ENCODE measurements at places on chromosomes 3 and 15.
A peak's percentile ranks its signal among the peaks of the same experiment; 100 is the strongest.

GRCh38 chr3:58183221-58183620 lies 27.6 kb downstream of the DNASE1L3 start:
- DNase-seq, result no peak

DNA sequence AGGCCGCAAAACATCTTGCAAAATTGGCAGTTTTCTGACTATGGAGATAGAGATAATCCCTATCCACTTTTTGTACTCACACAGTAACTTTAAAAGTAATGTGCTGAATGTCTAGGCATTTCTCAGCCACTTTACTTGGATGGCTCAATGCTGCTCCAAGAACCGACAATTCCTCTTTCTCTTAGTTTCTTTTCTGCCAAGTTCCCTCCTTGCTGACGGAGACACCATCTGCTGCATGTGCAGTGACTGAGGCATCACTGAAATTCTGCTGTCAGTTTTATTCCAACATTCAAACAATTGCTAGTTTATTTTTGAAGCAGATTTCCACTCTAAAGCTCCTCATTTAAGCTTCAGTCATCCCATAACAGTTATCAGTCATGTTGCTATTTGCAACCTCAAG lies 116.0 kb upstream of the RBMS3 start:
- no peak for DNase-seq

DNA sequence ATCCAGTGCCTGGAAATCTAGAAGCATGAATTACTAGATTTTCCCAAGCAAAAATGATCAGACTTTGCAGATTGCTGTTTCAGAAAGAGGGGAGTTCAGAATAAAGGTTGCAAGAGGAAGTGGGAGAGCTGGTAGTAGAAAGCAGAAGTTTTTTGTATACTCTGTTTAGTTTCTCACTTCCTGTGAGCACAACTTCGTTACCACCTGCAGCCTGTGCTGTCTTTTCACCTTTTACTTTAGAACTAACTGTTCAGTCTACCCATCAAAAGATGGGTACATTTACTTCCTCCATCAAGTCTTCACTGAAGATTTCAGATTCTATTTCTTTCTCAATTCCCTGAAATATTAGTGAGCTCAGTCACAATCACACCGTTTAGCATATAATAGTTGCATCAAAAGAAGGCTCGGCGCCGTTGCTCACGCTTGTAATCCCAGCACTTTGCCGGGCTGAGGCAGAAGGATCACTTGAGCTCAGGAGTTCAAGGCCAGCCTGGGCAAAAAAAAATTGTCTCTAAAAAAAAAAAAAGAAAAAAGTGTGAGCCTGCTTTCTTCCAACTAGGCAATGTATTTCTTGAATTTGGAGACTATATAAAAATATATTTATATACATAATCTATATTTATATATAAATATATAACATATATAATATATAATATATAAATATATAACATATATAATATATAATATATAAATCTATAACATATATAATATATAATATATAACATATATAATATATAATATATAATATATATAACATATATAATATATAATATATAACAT lies 1.8 kb upstream of the CEP97 start:
- no peak for DNase-seq

DNA sequence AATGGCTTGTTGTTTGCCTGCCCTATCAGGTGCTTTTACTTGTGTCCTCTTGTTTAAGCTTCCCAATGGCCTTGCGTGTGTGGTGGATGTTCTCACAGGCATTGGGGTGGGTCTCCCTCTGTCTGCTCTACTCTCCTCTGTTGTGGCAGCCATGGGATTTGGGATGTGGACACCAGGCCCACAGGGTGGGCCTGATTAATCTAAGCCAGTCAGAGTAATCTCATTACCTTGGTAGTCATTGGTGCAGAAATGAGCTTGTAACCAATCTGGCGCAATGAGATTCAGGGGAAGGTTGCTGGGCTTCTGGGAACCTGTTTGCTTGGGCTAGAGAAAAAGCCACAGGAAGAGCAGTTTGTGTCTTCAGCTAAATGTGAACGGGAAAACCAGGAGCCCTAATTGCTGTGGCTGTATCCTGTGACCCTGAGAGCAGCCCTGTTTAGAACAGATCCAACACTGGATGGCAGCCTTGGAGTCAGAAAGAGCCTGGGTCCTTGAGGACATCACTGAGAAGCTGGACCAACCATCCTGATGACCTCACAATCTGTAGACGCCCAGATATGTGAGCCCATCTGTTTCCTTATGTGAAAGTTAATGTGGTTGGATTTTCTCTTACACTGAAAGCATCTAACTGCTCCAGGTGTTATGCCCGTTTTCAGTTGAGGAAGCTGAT lies 157.3 kb upstream of the UBE2E1 start:
- no peak for DNase-seq

DNA sequence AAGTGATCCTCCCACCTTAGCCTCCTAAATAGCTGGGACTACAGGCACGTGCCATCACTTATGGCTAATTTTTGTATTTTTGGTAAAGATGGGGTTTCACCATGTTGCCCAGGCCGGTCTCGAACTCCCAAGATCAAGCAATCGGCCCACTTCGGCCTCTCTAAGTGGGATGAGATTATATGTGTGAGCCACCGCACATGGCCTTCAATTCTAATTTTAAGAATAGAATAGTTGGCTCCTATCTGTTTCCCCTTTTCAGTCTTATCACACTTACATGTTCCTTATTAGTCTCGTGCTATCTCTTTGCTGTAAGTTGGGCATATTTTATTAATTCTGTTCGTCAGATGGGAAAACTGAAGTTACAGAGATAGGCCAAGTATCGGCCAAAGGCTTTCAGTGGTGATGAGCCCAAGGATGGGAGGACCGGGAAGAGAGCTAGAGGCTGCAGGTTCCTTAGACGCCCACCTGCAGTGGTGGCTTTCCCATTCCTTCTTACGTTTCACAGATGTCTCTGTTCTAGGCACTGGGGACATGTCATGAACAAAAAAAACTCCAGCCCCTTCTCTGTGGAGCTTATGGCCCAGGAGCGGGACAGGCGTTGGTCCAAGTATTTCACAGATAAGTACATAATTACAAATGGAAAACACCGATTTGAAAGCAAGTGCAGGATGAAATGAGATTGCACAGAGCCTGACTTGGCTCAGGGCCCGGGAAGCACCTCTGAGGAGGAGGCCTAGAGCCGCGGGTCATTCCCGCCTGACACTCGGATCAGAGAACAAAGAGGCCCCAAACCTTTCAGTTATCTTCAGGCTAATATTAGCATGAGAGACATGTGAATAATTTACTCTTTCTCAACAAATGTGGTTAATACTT lies 91.1 kb upstream of the KLF13 start:
- DNase-seq, result no peak

DNA sequence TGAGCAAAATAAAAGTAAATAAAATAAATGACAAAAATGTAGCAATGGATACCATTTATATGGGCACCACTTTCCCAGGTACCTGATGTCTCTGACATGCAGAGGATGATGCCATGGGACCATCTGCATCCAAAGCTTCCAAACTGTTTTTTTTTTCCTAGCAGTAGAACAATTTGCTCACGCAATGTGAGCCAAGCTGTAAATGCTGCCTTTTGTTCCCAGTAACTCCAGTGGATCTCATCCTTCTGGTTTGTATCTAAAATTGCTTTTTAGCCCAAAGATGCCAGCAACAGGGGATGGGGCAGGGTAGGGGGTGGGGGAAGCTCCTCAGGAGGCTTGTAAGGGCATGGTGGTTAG lies 32.7 kb downstream of the SLC12A8 start:
- no peak for DNase-seq

GRCh38 chr3:44414517-44415090 lies 62.9 kb downstream of the ZNF445 start:
- DNase-seq, result no peak

DNA sequence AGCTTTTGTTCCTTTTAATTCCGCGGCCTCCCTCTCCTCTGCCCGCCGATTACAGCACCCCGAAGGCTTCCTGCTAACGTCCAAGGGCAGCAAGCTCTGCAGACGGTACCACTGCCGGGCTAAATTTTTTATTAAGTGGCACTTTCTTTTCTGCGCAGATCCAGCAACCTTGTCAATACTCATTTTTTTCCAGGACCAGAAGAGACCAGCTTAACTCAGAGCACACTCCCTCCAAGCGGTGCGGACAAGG lies 542 bp upstream of the MEIS2 start:
- DNase-seq, result no peak

- DNase-seq, result no peak
Measured at GRCh38 chr3:37174532-37175126, at the start of gene LRRFIP2. Gene LRRFIP2, minus strand, starts transcription at chr3:37174582. Its CDS starts 25,599 bp downstream, at chr3:37148983.

DNA sequence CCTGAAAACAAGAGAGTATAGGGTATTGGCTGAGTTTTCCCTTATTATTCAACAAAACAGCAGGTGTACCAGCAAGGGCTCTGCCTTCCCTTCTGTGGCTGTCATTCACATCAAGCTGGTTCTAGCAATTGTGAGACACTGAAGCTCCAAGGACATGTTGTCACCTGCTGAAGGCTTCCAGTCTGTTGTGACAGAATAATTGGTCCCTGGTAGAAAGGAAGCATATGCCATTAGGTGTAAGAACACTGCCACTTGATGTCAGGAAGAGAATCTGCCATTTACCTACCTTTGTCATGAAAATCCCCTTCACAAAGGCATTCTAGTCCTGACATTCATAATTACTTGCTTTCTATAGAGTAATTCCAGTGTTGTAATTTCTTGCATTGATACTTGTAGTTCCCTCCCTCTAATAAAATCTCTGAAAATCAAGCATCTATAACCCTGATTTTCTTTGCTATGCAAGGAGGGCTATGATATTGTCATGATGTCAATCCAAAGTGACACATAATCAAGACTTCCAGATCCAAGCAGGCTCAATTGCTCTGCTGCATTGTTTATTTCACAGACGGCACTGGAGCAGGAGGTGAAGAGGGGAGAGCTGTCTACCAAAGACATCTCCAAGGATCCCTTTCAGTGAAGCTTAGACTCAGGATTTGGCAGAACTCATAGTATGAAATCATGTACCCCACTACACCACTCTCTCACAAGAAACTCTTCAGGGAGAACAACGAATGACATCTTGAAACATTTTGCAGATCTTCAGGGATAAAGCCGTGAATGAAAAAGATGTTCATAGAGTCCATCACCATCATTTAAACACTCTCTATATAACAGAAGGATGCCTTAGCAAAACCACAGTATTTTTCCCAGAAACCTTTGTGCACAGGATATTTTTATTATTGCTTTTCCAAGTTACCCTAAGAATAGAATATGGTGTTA lies 425.3 kb downstream of the RBMS3 start:
- DNase-seq, result no peak

DNA sequence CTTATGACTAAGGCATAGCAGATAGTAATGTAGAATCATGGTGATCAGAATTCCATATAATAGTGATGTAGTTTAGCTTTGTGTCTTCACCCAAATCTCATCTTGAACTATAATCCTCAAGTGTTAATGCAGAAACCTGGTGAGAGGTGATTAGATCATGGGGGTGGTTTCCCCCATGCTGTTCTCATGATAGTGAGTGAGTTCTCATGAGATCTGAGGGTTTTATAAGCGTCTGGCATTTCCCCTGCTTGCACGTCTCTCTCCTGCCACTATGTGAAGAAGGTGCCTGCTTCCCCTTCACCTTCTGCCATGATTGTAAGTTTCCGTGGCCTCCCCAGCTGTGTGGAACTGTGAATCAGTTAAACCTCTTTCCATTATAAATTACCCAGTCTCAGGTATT lies 138.7 kb upstream of the CBLB start:
- DNase-seq, result peak; percentile 31

DNA sequence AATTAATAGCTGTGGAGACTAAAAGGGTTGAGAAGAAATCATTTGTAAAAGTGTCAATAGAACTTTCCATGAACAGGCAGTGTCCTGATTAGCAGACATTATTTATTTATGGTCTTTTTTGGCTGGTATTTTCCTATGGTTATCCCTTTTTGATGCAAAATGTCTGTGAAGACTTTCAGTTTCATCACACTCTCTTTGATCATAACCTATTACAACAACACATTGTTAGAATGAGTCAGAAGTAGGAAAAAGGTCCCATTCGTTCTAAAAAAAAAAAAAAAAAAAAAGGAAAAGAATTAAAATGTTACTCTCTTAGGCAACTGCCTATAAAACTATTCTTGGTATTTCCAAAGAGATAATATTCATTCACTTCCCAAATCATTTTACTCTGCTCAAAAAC lies 62.1 kb downstream of the SLC49A4 start:
- DNase-seq, result no peak

DNA sequence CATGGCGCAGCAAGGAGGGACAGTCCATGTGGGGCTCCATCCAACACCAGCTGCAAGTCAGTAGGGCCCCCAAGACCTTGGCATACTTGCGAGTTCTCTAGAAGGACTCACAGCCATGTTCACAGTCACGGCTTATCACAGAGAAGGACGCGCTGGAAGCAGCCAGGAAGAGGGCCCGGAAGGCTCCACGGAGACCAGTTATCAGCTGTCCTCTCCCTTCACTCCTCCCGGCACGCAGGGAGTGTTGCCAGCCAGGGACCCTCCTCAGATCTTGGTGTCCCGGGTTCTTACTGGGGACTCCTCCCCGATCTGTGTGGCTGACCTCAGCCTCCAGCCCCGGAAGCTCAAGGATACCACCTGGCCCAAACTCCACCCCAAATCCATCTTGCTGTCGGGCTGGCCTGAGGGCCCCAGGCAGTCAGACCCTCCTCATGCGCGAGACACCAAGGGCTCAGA lies 68.0 kb downstream of the SLTM start:
- DNase-seq, result no peak

Data from activated CD8-positive, alpha-beta memory T cell treated with anti-CD3 and anti-CD28 coated beads, Interleukin-2, amount 50 U/mL, for 4 hours (primary cell).